Karpas-422 (cell line): ENCODE measurements at places on chromosomes 5 and 9. TPM values are rescaled to one million over a fixed set of nuclear protein-coding genes. Genes with fewer than 3 reads are reported as not detected.

LURAP1L gene
- total RNA-seq, result not detected in 2 replicates

CATSPER3 gene
- not detected in 2 replicates for total RNA-seq

PLPPR1 gene
- not detected in 2 replicates for total RNA-seq

ERAP2 gene
- 33.7 and 60.5 TPM in 2 replicates for total RNA-seq

ADCY2 gene
- not detected in 2 replicates for total RNA-seq

FGD3 gene
- total RNA-seq, result 9.0 and 24.5 TPM in 2 replicates

PCDHGA7 gene
- total RNA-seq, result 8.4 and 11.5 TPM in 2 replicates

LMX1B gene
- not detected in 2 replicates for total RNA-seq

HTR4 gene
- not detected in 2 replicates for total RNA-seq

CAMK4 gene
- total RNA-seq, result 0.04 and 1.6 TPM in 2 replicates

INVS gene
- 25.0 and 33.8 TPM in 2 replicates for total RNA-seq

SPINK1 gene
- not detected in 2 replicates for total RNA-seq

NUTM2G gene
- not detected in 2 replicates for total RNA-seq

DEPDC1B gene
- total RNA-seq, result 17.9 and 22.7 TPM in 2 replicates

ARSI gene
- total RNA-seq, result not detected in 2 replicates

RFX3 gene
- total RNA-seq, result 24.3 and 31.2 TPM in 2 replicates

PCDHA11 gene
- not detected in 2 replicates for total RNA-seq

IL5 gene
- not detected in 2 replicates for total RNA-seq

KCNV2 gene
- 1.6 and 1.8 TPM in 2 replicates for total RNA-seq

CTXN3 gene
- not detected in 2 replicates for total RNA-seq

PCDHB8 gene
- not detected in 2 replicates for total RNA-seq

PNPLA7 gene
- 1.8 and 3.3 TPM in 2 replicates for total RNA-seq

ZNF366 gene
- not detected in 2 replicates for total RNA-seq

WDR38 gene
- total RNA-seq, result not detected in 2 replicates

DMRTA1 gene
- total RNA-seq, result not detected in 2 replicates

SLC6A18 gene
- not detected in 2 replicates for total RNA-seq

ROR2 gene
- not detected in 2 replicates for total RNA-seq
